ENCODE measurements at places on chromosomes 5 and 9.
A peak's percentile ranks its signal among the peaks of the same experiment; 100 is the strongest.

- DNase-seq: peak; percentile 9
Measured at GRCh38 chr5:98292496-98292895, 481.0 kb upstream of the RGMB start.

DNA sequence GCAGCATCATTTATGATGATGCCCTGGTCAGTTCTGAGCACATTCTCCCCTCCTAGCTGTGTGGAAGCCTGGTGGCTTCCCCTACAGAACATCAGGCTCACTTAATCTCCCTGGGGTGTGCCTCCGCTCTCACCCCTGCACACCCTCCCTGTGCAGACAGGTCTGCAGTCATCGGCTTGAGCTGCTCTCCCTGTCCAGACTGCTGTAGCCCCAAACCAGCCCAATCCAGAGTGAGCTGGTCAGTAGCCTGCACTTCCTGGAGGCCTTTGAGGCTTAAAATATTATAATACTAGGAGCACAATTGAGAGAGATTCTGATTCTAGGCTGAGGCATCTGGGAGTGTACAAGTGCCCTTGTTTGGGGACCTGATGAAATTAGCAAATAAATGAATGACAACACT is 60.2 kb downstream of the PPARGC1B start:
- no peak for DNase-seq

- DNase-seq: no peak
Measured at GRCh38 chr9:96187151-96187555, 114.8 kb downstream of the HSD17B3 start.

GRCh38 chr9:33272061-33272460 is 7.2 kb downstream of the CHMP5 start:
- DNase-seq: no peak

GRCh38 chr5:71862087-71862486 is 143.0 kb downstream of the CARTPT start:
- DNase-seq: no peak

GRCh38 chr9:114746591-114747346 is 59.1 kb downstream of the TNFSF15 start:
- no peak for DNase-seq

DNA sequence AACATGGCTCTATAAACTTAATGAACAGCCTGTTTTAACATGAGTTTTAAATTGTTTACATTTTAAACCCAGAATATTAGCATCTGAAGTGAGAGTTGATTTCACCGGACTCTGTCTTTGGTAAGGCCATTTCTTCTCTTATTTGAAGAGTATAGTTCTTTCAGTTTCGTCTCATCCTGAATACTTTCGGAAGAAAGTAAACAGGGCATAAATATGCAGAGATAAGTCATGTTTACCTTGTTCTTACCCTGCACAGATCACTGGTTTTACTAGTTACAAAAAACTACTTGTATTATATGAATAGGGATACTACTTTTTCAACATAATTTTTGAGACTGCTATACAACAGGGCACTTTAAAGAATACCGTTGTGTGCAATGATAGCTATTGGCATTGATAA is 656.3 kb upstream of the ZNF608 start:
- DNase-seq: no peak

DNA sequence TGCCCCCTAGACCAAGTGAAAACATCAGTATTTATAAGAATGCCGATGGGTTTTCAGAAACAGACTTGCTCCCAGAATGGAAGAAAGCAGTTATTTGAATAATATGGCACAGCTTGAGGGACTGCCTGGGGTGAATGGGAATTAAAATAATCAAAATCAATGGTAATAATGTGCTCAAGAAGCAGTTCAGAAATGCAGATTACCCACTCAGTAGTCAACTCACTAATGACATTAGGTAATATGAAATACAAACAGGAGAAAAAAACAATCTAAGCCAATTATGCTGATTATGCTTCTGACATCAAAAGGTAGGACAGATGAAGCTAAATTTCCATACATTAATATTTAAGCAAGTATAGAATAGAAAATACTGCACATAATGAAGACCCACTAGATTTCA is 179.3 kb downstream of the ENC1 start:
- no peak for DNase-seq
